ENCODE measurements at places on chromosomes 3 and 15. TPM values are rescaled to one million over a fixed set of nuclear protein-coding genes. Genes with fewer than 3 reads are reported as not detected.
A peak's percentile ranks its signal among the peaks of the same experiment; 100 is the strongest.

GRCh38 chr3:109921509-109921908 is 584.2 kb upstream of the DPPA4 start:
- H3K27ac ChIP-seq, result no peak overlapping the region
- peaks cover 15% of the 10 kb centered on the region for H3K4me1 ChIP-seq
- no peak overlapping the region for H3K4me3 ChIP-seq
- DNase-seq, result peak; percentile 2
- H3K36me3 ChIP-seq, result no peaks in the 10 kb centered on the region

DNA sequence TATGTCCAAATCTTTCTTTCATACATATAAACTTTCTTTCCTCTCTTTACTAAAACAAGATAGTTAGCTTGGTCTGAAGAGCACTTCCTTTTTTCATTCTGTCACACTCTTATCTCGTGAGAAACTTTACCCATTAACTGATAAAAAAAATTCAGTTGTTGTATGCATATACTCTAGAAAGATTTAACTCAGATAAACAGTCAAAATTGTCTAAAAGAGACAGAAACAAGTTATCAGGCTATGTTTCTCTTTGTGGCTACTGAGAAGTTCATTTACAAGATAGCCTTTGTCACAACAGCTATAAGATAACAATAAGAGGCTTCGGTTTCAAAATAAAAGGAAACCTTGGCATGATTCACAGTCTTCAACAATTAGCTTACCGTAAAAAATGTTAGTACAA is 235.7 kb upstream of the ATP10A start:
- H3K27ac ChIP-seq, result no peak overlapping the region
- no peak overlapping the region for H3K4me3 ChIP-seq

- no peaks in the 10 kb centered on the region for H3K27me3 ChIP-seq
- peak; percentile 83 for DNase-seq
- H3K4me3 ChIP-seq, result peak overlapping the region; percentile 11
- peaks cover 36% of the 10 kb centered on the region for H3K4me1 ChIP-seq
Measured at GRCh38 chr3:55690726-55691125, 203.6 kb upstream of the WNT5A start.

DNA sequence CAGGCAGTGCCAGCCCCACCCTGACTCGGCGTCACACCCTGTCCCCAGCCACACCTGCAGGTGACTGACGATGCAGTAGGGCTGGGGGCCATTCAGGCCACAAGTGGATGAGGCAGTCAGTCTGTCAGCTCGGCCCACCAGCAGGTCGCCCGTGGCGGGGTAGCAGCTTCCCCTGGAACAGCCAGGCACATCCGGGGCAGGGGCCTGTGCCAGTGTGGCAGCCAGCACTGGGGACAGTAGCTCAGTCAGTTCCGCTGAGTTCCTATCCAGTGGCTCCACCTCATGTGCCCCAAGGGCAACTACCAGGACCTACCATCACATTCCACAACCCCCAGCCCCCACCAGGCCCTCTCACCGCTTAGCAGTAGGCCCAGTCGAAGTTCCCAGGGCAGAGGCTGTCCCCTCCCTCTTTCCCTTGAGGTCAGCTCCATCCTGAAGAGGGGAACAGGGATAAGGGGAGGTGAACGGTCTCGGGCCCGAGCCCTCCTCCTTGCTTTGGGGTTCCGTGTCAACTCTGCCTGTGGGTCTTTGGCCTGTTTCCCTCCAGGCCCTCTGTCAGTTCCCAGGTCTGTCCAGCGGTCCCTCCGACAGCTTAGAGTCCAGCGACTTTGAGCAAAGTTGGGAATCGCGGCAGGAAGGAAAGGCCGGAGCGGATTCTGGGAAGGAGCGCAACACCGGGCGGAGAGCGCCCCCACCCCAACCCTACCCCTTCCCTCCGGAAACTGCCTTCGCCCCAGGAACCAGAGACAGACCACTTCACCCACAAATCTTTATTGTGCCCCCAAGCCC is at the start of gene LAMB2:
LAMB2 (minus strand) TSS at position 614 of the 789 bp plus-strand sequence; CDS start at position 431, 183 bp downstream.
- DNase-seq, result peak; percentile 89
- no peaks in the 10 kb centered on the region for H3K36me3 ChIP-seq
- no peaks in the 10 kb centered on the region for H3K27me3 ChIP-seq
- H3K27ac ChIP-seq, result peak within 1 kb of the TSS; percentile 79
- H3K4me3 ChIP-seq, result peak within 1 kb of the TSS; percentile 68
- H3K4me1 ChIP-seq, result peaks cover 4% of the 10 kb centered on the region

DNA sequence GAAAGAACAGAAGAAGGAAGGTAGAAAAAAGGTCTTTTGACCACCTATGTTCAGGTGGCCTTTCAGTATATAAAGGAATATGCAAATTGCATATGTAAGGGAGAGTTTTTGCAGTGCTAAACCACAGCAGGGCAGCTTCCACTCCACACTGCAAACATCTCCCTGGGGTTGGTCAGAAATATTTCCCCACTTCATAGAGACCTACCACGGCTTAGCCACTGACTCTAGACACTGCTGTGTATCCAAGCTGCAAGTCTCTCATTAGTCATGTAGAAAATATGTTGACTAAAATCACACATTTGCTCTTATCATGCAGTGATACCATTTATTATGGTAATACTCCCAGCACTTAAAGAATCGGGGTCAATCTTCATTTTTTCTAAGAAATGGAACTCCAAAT is 214.9 kb upstream of the NR2F2 start:
- H3K27ac ChIP-seq, result no peak overlapping the region
- H3K4me3 ChIP-seq, result no peak overlapping the region
- H3K27me3 ChIP-seq, result no peaks in the 10 kb centered on the region
- DNase-seq, result no peak

GRCh38 chr3:129461461-129462146 is 21.6 kb downstream of the IFT122 start:
- H3K36me3 ChIP-seq, result no peaks in the 10 kb centered on the region
- DNase-seq, result no peak
- H3K27me3 ChIP-seq, result no peaks in the 10 kb centered on the region
- no peak overlapping the region for H3K27ac ChIP-seq
- H3K4me1 ChIP-seq, result no peaks in the 10 kb centered on the region

HYAL2 gene
- 92.3 TPM for total RNA-seq

Data from neural progenitor cell (in vitro differentiated cells).